ENCODE measurements at places on chromosomes 3 and 15. TPM values are rescaled to one million over a fixed set of nuclear protein-coding genes. Genes with fewer than 3 reads are reported as not detected.

GPR156 gene
- 3.1 TPM for polyA plus RNA-seq

SPESP1 gene
- 5.0 TPM for polyA plus RNA-seq

LMAN1L gene
- polyA plus RNA-seq, result not detected

GRCh38 chr3:169931747-169932520, 20.6 kb downstream of the SAMD7 start:
- DNase-seq, result no peak

GRCh38 chr3:125313060-125313635, 62.0 kb downstream of the ZNF148 start:
- no peak for DNase-seq

DNA sequence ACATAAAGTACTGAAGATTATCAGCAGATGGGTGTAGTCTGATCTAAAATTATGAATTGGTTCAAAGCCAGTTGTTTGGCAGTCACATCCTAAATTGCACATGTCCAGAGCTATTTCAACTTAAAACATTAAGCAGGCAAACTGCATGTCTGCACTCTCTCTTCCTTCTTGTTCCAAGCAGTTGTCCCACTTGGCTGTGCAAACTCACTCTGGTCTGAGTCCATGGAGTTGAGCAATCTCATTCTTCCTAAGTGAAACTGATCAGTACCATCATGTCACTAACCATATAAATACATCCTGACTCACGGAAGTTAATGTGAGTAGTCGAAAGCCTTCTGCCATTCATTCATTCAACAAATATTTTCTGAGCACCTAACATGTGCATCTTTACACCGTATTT, 353.0 kb downstream of the ROBO1 start:
- DNase-seq, result no peak

DNA sequence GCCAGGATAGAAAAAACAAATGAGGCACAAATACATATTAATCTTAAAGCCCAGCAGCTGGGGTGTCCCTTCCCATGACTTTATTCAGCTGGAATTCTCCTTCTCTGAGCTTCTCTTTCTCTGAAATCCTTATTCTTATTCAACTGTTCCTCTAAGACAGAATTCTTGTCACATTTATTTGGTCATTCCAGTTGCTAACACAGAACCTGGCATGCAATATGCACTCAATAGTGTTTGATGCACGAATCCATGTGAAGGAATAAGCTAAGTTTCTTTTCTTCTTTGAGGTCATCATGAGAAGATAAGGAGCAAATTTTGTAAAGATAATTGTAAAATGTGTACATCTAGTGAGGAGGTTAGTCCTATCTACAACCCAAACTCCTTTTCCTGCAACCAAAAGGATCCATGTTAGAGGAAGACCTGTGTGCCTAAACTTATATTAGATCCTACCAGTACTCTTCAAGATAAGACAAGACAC, 154.2 kb upstream of the KCNMB2 start:
- no peak for DNase-seq
